ENCODE measurements at places on chromosomes 3 and 15. TPM values are rescaled to one million over a fixed set of nuclear protein-coding genes. Genes with fewer than 3 reads are reported as not detected.

GRCh38 chr3:9889405-9889804 is 1.0 kb upstream of the JAGN1 start:
- H3K36me3 ChIP-seq = peaks cover 13% of the 10 kb centered on the region
- H3K4me1 ChIP-seq = peaks cover 33% of the 10 kb centered on the region
- peak overlapping the region; percentile 97 for H3K27ac ChIP-seq

GRCh38 chr3:101049532-101049931 is 56.3 kb upstream of the ABI3BP start:
- no peak overlapping the region for H3K27ac ChIP-seq
- H3K36me3 ChIP-seq = no peaks in the 10 kb centered on the region
- peaks cover 7% of the 10 kb centered on the region for H3K4me1 ChIP-seq
- no peak overlapping the region for H3K4me3 ChIP-seq

DNAH12 gene
- total RNA-seq = 0.08 TPM

CISH gene
- 1.7 TPM for total RNA-seq

TPRA1 gene
- total RNA-seq = 49.7 TPM

Data from osteocyte (in vitro differentiated cells).